CD8-positive, alpha-beta memory T cell (primary cell): ENCODE measurements at places on chromosomes 2 and 18. TPM values are rescaled to one million over a fixed set of nuclear protein-coding genes. Genes with fewer than 3 reads are reported as not detected.
A peak's percentile ranks its signal among the peaks of the same experiment; 100 is the strongest.

The SNTG2 gene
- total RNA-seq, result 1.7 TPM

The MERTK gene
- 0.75 TPM for total RNA-seq

The VAPA gene
- 193 TPM for total RNA-seq

The CRYGD gene
- not detected for total RNA-seq

The NT5DC4 gene
- not detected for total RNA-seq

The DSC2 gene
- total RNA-seq, result not detected

The MTCL1 gene
- total RNA-seq, result 1.0 TPM

DNA sequence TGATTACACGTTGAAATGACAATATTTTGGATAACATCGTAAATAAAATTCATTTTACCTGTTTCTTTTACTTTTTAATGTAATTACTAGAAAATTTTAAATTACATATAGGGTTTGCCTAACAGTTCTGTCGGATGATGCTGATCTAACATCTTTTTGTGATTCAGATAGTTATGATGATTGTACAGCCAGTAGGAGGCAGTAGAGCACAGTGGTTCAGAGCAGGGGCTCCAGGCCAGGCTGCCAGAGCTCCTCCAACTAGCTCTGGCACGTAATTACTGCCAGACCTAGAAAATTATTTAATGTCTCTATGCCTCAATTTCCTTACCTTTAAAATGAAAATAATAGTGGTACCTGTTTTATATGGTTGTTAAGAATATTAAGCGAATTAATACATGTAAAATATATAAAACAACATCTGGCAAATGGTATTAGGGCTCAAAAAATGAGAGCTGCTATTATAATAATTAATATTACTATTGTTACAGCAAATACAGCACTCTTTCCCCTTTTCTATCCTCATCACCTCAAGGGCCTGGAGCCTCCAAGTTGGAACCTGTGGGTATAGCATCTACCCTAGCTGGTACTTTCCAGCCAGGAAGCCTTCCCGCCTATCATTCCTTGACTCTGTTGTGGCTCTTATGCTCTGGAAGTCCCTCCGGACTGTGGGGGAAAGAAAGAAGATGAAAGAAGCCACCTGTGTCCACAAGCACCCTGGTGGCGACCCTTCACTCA is 47.7 kb upstream of the PLA2R1 start:
- H3K4me1 ChIP-seq, result no peaks in the 10 kb centered on the region
- peak; percentile 52 for DNase-seq

GRCh38 chr18:13973061-13973575 is 57.8 kb upstream of the MC2R start:
- no peaks in the 10 kb centered on the region for H3K36me3 ChIP-seq
- no peak overlapping the region for H3K4me3 ChIP-seq
- no peak overlapping the region for H3K27ac ChIP-seq
- H3K4me1 ChIP-seq, result no peaks in the 10 kb centered on the region
- H3K27me3 ChIP-seq, result no peaks in the 10 kb centered on the region
- no peak for DNase-seq

GRCh38 chr2:138712212-138712979 is 67.8 kb downstream of the NXPH2 start:
- no peaks in the 10 kb centered on the region for H3K36me3 ChIP-seq
- no peak for DNase-seq
- H3K4me1 ChIP-seq, result no peaks in the 10 kb centered on the region
- no peaks in the 10 kb centered on the region for H3K27me3 ChIP-seq
- H3K4me3 ChIP-seq, result no peak overlapping the region

GRCh38 chr2:168336786-168337388 is 89.5 kb upstream of the STK39 start:
- no peak overlapping the region for H3K4me3 ChIP-seq
- H3K4me1 ChIP-seq, result no peaks in the 10 kb centered on the region
- H3K36me3 ChIP-seq, result no peaks in the 10 kb centered on the region
- H3K27ac ChIP-seq, result no peak overlapping the region
- peak; percentile 69 for DNase-seq
- no peaks in the 10 kb centered on the region for H3K27me3 ChIP-seq

DNA sequence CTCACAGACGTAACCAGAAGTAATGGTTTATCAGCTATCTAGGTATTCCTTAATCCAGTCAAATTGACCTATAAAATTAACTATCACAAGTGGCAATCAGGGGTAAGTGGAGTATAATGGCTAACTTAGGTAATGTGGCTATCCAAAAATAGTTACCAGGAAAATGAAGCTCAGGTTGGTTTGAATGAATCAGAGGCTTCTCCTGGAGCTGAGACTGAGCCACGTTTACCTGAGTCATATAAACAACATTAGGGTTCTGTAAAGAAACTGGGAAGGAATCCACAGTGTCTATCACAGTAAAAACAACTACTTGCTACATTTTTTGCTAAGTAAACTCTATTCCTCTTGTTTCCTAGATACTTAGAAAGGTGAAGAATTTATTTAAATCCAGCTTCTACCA is 236.0 kb upstream of the SPHKAP start:
- no peak overlapping the region for H3K27ac ChIP-seq
- no peak overlapping the region for H3K4me3 ChIP-seq
- no peaks in the 10 kb centered on the region for H3K27me3 ChIP-seq

DNA sequence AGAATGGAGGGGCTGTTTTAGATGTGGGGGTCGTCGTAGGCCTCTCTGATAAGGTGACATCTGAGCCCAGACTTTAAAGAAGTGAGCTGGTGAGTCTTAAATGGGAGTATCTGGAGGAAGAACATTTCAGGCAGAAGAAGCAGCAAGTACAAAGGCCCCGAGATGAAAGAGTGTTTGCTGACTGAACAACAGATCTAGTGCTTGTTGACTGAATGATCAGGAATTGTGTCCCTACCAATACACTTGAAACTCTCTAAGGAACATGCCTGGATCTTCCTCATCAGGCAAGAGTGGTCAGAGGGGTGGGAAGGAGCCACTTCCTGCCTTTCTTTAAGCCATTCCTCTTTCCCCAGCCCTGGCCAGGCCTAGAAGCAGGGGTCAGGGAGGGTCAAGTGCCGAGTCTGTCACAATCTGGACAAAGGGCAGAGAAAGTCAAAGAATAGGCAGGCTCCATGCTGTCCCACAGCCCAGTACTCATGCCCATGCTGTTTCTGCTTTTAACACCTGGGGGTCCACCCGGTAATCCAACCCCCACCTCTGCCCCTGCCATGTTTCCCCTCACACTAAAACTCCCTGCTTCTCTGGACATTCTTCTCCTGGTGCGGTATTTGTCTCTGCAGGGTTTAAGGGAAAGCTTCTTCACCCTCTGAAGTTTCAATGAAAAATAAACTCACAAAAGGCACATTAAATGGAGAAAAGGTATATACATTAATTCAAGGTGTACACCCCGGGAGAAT is 3.0 kb upstream of the TMEM37 start:
- DNase-seq, result no peak
- peaks cover 17% of the 10 kb centered on the region for H3K27me3 ChIP-seq
- H3K4me1 ChIP-seq, result no peaks in the 10 kb centered on the region
- H3K27ac ChIP-seq, result no peak overlapping the region
- H3K36me3 ChIP-seq, result no peaks in the 10 kb centered on the region
- H3K4me3 ChIP-seq, result no peak overlapping the region

DNA sequence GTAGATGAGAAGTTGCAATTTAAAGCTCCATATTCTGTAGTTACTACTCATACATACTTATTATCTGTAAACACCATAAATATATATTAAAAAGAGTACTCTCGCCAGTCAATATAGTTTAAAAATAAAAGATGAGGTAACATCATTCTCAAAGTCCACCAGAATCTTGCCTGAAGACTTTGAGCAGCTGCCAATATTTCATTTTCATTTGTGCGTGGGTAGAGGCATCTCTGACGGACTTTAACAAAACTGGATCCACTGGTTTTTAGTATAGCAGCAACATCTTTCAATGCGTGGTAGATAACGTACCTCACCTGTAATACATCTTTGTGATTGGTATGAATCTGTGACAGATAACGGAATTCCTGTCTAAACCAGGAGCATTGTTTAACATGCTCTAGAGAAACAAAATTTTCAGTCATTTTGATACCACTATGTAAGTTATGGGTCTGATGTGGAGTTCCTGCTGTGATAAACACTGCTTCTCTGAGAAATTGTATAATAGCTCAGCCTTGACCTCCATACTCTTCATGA is 45.0 kb downstream of the WDR75 start:
- no peak overlapping the region for H3K4me3 ChIP-seq
- H3K27me3 ChIP-seq, result peaks cover 7% of the 10 kb centered on the region
- H3K27ac ChIP-seq, result no peak overlapping the region
- no peak for DNase-seq
- H3K36me3 ChIP-seq, result no peaks in the 10 kb centered on the region

DNA sequence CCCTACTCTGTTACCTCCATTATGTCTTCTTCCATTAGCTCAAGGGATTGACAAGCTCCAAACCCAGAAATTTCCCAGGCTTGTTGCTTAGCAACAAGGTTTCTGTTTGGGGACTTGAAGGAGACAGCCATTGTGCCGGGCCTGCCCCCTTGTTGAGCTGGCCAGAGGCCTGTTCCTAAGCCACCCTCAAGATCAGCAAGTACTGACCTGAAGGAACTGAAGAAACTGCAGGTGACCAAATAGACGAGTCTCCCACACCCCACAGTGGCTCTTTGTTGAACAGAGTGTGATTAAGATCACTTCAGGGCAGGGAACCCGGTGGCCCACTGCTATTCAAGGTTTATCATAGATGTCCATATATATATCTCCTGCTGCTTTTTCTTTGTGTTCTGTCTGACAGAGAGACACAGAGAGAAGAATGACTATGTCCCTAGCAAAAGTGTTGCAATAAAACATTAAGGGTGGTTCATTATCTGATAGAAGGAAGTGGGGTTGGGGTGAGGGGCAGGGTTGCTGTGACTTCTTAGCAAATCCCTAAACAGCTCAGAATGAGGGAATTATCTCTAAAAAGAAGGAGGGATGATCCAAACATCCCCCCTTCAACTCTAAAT is 69.2 kb downstream of the RNF144A start:
- no peaks in the 10 kb centered on the region for H3K4me1 ChIP-seq
- H3K27me3 ChIP-seq, result no peaks in the 10 kb centered on the region

DNA sequence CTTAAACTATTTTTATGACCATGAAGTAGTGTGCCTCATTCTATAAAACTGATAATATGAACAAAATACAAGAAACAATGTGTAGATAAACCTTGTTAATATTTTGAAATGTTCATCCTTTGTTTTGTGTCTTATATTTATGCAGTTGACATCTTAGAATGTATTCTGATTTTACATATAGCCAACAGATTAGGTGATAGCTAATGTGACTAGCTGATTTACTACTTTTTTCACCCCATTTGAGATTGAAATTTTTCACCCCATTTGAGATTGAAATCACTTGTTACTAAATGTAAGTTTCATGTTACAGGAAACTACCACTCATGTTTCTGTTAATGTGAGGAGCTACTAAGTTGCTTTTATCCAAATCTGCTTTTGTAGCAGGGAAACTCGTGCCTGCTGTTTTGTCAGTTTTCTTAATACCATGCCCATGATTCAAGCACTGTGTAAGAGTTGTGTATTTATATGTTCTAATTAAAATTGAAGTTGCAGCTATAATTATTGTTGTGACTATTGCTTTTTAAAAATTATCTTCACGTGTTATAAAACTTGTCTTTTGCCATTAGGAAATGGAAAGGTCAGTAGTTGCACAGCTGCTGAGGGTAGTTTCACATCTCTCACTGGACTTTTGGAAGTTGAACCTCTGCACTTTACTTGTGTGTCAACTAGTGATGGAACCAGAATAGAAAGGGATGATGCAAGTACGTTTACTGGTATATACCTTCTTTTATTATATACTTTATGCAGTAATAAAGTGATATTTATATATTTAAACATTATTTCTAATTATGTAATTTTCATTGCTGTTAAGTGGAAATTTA is 96.6 kb downstream of the BIRC6 start:
- no peak overlapping the region for H3K27ac ChIP-seq
- H3K36me3 ChIP-seq, result no peaks in the 10 kb centered on the region
- H3K4me1 ChIP-seq, result no peaks in the 10 kb centered on the region
- DNase-seq, result no peak

GRCh38 chr2:167136879-167137596 is 248.8 kb downstream of the XIRP2 start:
- H3K4me1 ChIP-seq, result no peaks in the 10 kb centered on the region
- H3K36me3 ChIP-seq, result no peaks in the 10 kb centered on the region
- no peak for DNase-seq
- no peak overlapping the region for H3K4me3 ChIP-seq
- no peaks in the 10 kb centered on the region for H3K27me3 ChIP-seq
- no peak overlapping the region for H3K27ac ChIP-seq

DNA sequence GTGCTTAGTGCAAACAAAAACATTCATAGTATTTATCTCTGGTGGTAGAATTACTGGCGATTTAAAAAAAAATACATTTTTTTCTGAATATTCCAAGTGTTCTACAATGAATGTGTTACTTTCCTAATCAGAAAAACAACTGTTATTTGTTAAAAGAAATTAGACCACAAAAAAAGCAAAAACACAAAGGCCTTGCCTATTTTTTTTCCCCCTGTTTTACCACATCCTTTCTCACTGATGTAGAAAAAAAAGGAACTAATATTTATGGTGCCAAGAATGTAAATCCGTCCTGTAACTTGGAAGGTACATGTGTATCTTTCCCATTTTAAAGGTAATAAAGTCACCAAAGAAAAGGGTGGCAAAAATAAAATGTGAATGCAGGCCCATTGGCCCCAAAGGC is 28.4 kb upstream of the MGAT4A start:
- peaks cover 69% of the 10 kb centered on the region for H3K4me1 ChIP-seq
- DNase-seq, result no peak
- no peak overlapping the region for H3K27ac ChIP-seq

DNA sequence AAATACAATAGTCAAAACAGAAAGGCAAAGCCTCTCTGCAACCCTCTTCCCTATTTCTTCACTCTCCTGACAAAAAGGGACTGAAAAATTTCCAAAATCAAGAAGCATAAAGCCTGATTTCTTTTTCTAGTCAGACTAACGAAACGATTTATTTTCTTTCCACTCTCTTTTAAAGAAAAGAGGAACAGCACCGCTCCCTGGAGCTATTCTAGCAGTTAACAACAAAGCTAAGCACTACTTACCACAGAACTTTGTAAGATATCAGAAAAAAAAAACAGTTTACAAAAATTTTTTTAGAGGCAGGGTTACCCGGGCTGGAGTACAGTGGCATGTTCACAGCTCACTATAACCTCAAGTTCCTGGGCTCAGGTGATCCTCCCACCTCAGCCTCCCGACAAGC is 14.4 kb upstream of the FHL2 start:
- H3K27ac ChIP-seq, result no peak overlapping the region
- no peak overlapping the region for H3K4me3 ChIP-seq
- no peak for DNase-seq
- H3K4me1 ChIP-seq, result no peaks in the 10 kb centered on the region
- H3K36me3 ChIP-seq, result no peaks in the 10 kb centered on the region
- no peaks in the 10 kb centered on the region for H3K27me3 ChIP-seq

GRCh38 chr2:9294764-9295163 is 88.2 kb downstream of the ASAP2 start:
- no peak overlapping the region for H3K27ac ChIP-seq
- H3K4me3 ChIP-seq, result no peak overlapping the region
- H3K4me1 ChIP-seq, result no peaks in the 10 kb centered on the region
- no peak for DNase-seq
- H3K36me3 ChIP-seq, result no peaks in the 10 kb centered on the region

GRCh38 chr2:177579486-177580036 is 187.0 kb downstream of the AGPS start:
- DNase-seq, result no peak
- H3K36me3 ChIP-seq, result no peaks in the 10 kb centered on the region
- no peaks in the 10 kb centered on the region for H3K4me1 ChIP-seq
- H3K27ac ChIP-seq, result no peak overlapping the region
- H3K27me3 ChIP-seq, result no peaks in the 10 kb centered on the region

GRCh38 chr18:21741562-21742314 is 1.1 kb downstream of the MIB1 start:
- no peaks in the 10 kb centered on the region for H3K36me3 ChIP-seq
- DNase-seq, result no peak
- peak overlapping the region; percentile 72 for H3K4me3 ChIP-seq
- no peaks in the 10 kb centered on the region for H3K27me3 ChIP-seq
- peaks cover 30% of the 10 kb centered on the region for H3K4me1 ChIP-seq

- H3K27ac ChIP-seq, result no peak overlapping the region
- no peaks in the 10 kb centered on the region for H3K4me1 ChIP-seq
- no peak overlapping the region for H3K4me3 ChIP-seq
- no peaks in the 10 kb centered on the region for H3K27me3 ChIP-seq
These were observed 348.3 kb upstream of the DSEL start for GRCh38 chr18:67864677-67865340.
